Calu3 (cell line): ENCODE measurements at places on chromosomes 2 and 18. TPM values are rescaled to one million over a fixed set of nuclear protein-coding genes. Genes with fewer than 3 reads are reported as not detected.

- peak; percentile 69 for DNase-seq
These were observed 23.3 kb upstream of the SIX3 start for GRCh38 chr2:44918095-44918775.

GRCh38 chr2:177246000-177246399 is 18.5 kb downstream of the NFE2L2 start:
- DNase-seq = no peak

GRCh38 chr18:25786758-25787157 is 303.7 kb downstream of the SS18 start:
- no peak for DNase-seq

- DNase-seq = peak; percentile 34
These were observed 82.3 kb upstream of the LDLRAD4 start for GRCh38 chr18:13136056-13136903.

GRCh38 chr2:229118927-229119326 is 152.2 kb downstream of the PID1 start:
- no peak for DNase-seq

Gene LIPG
- total RNA-seq = 36.6 and 44.0 TPM in 2 replicates

Gene GDF7
- total RNA-seq = not detected in 2 replicates
